AML-193 (cell line): ENCODE measurements at places on chromosomes 2 and 18.

DNA sequence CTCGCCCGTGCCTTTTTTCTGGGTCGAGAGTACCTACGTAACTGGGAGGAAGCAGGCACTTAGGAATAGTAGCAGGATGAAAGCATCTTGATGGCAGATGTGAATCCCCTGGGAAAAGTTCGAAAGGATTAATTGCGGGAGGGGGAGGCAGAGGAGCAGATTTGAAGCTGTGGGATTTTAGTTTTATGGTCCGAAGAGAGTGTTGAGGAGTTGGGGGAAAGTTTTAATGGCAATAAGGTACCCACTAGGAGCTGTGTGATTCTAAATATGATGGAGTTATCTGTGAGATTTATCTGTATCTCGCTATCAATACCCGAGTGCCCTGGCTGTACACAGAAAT, 1.1 kb downstream of the AGFG1 start:
- DNase-seq, result no peak

DNA sequence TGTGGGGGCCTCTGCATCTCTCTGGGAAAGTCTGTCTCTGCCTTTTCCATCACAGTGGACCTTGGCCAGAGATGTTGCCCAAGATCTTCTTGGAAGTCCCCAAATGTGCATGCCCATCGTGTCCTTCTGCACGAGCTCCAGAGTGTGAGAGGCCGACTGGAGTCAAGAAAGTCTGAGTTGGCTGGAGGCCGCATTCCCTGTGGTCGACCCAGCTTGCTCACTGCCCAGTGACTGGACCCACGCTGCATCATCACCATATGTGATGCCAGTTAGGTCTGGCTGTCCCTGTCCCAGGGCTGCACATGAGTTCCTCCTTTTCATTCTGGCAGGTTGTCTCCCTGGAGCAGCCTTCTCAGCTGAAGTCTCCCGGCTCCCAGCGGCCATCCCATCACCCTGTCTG, 93.8 kb downstream of the ARL4C start:
- no peak for DNase-seq

GRCh38 chr18:55420665-55421307, 167.2 kb downstream of the TCF4 start:
- peak; percentile 18 for DNase-seq

- no peak for DNase-seq
Observed at GRCh38 chr2:161033059-161033660, 127.1 kb upstream of the TANK start.
